ENCODE measurements at places on chromosomes 2 and 18.

DNA sequence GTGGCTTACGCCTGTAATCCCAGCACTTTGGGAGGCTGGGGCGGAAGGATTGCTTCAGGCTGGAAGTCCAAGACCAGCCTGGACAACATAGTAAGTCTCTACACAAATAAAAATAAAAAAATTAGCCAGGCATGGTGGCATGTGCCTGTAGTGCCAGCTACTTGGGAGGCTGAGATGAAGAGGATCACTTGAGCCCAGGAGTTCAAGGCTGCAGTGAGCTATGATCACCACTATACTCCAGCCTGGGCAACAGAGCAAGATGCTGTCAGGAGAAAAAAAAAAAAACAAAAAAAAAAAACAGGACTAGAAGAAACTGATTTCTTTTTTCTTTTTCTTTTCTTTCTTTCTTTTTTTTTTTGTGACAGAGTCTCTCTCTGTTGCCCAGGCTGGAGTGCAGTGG is 13.6 kb downstream of the SPDYA start:
- DNase-seq = no peak

GRCh38 chr2:24613154-24613814 is 122.2 kb downstream of the NCOA1 start:
- DNase-seq = peak; percentile 80

DNA sequence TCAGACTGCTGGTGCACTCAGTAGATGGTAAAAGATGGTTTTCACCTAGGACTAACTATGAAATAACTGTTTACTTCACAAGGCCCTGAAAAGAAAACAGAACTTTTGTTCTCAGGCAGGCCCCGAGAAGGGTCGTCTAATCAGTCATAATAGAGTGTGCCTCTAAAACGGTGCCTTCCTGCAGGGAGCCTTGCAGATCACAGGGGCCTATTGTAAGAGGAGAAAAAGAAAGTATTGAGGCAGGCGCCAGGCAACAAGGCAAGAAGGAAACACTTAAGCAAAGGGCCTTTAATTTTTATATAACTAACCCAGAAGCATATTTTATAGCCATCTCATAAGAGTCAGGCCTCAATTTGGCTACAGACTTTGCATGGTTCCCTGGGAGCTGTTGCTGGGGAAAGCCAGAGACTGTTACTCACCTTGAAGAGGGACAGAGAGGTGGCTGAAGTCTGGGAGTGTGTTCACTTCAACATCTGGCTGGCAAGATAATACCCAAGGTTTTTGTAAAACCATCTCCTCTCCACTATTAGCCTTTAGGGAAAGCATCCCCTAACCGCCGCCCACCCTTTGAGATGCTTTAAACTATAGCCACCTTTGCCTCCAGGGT is 117.1 kb downstream of the PRPF40A start:
- no peak for DNase-seq

DNA sequence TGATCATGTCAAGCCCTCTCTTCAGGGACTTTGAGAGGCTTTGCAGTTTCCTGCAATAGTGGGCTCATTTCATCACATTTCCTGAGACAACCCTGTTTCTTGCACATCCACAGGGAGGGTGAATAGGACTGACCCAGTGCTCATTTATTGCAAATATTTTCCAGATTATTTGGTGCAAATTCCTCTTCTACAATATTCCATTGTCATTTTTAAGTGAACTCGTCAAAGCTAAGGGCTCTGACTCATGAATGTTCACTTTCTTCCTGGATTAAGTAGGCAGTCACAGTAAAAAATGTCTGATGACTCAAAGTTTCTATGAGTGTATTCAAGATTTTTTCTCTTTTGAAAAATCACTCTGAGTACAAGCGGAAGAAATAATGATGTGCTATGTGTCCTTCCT is 225.5 kb upstream of the GALNT5 start:
- no peak for DNase-seq

GRCh38 chr2:70371753-70372152 is 69.9 kb upstream of the FAM136A start:
- no peak for DNase-seq

- no peak for DNase-seq
Observed at GRCh38 chr2:217417536-217417935, 557.7 kb upstream of the TNP1 start.

- DNase-seq = no peak
Observed at GRCh38 chr2:6449343-6449742, 416.4 kb downstream of the CMPK2 start.

DNA sequence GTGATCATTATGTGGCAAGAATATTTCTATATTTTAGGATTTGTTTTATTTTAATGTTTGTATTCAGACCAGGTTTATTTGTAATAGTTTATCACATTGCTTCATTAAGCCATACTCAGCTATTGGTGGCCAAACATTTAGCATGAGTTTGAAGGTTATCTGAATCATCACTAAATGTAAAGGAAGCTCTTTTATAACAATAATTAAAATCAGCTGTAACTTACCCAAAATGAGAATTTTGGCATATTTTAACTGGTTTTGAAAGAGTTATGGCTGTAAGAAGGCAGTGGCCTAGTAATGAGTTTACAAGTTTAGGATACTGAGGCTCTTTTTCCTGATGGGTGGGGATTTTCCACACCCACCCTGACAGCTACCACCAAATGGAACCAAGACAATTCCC is 177.8 kb downstream of the EN1 start:
- DNase-seq = no peak

GRCh38 chr2:45394842-45395241 is 216.2 kb downstream of the SRBD1 start:
- no peak for DNase-seq

DNA sequence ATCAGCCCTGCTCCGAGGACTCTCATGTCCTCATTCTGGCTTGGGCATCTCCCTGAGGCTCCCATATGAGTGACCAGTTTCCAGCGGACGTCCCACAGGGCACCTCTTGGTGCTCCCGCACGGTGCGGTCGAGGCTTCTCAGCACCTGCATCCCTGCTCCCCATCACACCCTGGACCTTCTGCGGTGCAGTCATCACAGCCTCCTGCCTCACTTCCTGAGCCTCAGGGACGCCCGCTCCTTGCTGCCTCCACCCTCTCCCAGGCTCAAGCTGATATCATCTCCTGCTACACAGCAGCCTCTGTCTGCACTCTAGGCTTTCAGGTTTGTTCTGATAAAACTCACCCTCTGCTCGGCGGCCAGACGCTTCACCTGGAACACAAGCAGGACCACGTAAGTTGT is 185.0 kb downstream of the TMEM18 start:
- DNase-seq = no peak

DNA sequence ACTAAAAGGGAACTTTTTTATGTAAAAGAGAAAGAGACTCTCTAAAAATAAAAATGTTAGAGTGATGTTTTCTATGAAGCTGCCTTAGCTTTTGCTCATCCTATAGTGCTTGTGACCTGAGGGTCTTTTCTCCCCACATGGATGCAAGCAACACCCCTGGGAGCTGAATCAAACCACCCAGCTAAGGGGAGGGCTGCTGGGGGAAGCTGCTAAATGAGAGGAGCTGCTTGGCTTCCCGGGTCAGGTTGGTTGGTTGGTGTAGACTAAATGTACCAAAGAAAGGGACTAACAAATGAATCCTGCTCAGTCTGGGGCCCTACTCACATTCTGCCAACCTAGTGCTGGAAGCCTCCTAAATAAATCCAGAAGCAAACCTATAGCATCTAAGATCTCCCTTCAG is 35.0 kb downstream of the AFF3 start:
- DNase-seq = no peak

DNA sequence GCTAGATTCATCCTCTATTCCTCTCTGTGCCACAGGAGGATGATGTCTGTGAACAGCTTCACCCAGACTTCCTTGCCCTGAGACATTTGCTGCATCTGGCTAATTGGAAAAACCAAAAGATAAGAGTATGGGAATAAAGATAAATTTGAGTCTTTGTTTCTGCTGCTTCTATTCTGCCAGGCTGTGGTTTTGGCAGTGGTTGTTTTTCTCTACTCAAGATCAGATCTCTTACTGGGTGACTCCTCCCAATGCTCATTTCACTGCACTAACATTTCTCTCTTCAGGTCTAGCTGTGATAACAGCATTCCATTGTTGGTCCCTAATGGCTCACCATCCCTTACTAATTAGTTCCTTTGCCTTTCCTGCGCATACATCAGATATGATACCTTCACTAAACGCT is 89.5 kb downstream of the CALCRL start:
- DNase-seq = no peak

- DNase-seq = peak; percentile 52
Observed at GRCh38 chr2:159168707-159169106, 117.8 kb downstream of the WDSUB1 start.

DNA sequence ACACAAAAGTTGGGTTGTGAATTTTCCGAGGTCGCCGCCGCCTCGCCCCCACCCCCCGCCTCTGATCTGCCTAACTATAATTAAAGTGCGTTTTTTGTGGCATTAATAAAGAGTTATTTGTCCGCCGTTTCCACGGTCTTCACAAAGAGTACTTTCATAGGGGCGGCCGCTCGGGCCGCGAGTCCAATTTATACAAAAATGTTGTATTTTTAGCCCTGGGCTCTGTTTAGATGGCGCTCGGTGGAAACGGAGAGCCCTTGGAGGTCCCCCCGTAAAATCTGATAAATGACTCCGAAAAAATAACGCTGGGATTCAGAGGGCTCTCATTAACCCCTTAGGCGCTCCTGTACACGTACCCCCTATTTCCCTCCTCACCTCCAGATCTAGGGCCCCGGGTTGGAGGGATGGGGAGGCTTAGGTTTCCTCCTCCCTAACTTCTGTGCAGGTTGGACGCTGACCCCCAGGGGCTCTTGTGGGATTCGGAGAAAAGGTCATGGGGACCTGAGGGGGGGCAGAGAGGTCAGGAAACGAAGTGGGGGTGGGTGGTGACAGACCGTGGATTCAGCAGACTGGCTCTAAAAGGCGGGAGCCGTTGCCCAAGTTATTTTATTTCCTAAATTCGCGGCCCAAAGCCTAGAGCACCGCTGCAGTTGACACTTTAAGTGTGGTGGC is 1.9 kb downstream of the CYP26B1 start:
- DNase-seq = no peak

DNA sequence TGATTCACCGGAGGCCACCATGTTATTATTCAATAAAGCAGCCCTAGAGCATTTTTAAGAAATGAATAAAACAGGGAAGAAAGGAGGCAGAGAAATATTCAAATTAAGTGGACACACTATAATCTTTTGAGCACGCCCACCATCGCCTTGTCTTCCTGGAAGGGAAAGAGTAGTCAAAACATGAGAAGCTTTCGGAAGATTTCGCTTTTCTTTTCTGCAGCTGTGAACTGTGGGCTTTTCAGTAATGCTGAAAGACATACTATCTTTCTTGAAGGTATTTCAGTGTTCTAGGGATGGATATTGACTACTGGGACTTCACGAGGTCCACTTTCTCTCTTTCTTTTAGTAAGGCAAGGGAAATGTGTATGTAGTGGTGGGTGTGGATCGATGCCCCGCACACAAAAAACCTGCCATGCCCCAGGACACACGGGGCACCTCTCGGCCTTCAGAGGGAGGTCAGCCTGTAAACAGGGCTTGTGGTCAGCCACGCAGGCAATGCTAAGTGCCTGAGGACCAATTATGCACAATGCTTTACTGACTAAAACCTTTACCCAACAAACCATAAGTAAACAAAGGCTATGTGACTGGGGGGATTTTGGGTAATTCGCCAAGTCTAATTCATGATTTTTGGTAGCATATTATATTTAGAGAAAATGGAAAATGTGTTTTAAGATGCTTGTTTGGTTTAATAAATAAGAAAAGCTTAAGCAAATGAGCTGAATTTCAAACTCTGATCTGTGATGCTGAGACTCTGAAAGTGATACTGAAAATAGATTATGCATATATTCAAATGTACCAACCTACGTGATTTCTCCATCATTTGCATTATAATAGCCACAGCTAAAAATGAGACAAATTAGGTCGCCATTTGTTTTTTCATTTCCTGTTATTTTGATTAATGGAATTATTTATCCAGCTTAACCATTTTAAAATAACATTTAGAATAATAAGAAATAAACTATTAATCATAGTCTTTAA is 130.5 kb downstream of the ZNF516 start:
- DNase-seq = no peak

DNA sequence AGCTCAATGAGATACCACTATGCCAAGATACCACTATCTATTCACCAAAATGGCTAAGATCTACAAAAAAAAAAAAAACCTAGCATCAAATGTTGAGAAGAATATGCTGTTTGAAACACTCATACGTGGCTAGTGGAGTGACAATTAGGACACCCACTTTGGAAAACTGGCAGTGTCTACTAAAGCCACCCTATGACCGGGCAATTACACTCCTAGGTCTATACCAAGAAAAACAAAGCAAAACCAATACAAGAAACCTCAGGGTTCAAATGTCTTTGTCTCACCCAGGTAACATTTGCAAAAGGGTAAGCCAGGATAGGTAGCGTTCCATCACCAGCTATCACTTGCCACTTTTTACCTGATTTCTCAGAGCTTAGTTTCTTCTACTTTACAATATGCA is 123.6 kb upstream of the CAB39 start:
- DNase-seq = no peak

GRCh38 chr18:10690366-10690765 is 164.5 kb downstream of the NAPG start:
- no peak for DNase-seq

DNA sequence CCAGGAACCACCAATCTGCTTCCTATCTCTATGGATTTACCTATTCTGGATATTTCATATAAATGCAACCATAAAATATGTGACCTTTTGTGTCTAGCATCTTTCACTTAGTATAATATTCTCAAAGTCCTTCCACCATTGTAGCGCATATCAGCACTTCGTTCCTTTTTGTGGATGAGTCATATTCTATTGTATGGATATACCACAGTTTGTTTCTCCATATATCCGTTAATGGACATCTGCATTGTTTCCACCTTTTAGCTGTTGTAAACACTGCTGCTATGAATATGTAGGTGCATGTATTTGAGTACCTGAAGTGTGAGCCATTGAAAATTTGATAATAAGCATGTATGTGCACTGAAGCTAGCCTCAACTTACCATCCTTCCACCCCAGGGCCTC is 80.1 kb downstream of the NBAS start:
- DNase-seq = no peak

GRCh38 chr2:223404616-223405015 is 197.5 kb downstream of the SCG2 start:
- DNase-seq = no peak

GRCh38 chr2:7825591-7826312 is 856.1 kb upstream of the ID2 start:
- DNase-seq = no peak

DNA sequence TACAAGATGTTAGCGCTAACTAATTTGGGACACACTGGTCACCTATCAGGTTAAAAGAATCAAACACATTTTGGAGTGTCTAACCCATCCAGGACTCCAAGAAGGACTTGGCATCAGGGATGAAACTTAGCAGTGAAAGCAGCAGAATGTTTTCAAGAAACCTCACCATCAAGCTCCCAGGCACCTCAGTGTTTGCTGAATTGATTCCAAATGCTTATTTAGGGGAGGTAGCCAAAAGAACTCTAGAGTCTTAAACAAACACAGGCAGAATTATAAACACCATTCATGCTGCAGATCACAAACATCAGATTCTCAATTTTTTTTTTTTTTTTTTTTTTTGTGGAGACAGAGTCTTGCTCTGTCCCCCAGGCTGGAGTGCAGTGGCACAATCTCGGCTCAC is 122.8 kb upstream of the UXS1 start:
- no peak for DNase-seq

All from hematopoietic multipotent progenitor cell treated with erythropoietin and hydrocortisone succinate and interleukin-3 and kit ligand, for 17 days (in vitro differentiated cells).